Amniotic epithelial cell (primary cell): ENCODE measurements at places on chromosomes 3 and 15.

DNA sequence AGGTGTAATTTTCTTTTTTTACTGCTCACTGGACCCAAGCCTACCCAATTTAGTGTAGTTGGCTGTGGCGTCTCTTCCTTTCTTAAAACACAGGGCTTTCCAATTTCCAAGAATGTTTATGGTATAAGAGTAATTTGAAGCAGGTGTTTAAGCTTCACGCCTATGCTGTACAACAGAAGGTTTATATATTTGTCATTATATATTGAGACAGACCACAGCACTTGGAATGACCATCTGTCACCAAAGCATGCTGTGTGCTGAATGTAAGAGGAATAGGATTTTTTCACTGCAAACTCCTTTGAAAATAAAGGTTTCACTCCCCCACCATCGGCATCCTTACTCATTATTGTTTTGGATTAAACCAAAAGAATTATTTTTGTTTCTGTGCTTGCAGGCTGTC is 325.7 kb downstream of the OTOL1 start:
- no peak for DNase-seq

DNA sequence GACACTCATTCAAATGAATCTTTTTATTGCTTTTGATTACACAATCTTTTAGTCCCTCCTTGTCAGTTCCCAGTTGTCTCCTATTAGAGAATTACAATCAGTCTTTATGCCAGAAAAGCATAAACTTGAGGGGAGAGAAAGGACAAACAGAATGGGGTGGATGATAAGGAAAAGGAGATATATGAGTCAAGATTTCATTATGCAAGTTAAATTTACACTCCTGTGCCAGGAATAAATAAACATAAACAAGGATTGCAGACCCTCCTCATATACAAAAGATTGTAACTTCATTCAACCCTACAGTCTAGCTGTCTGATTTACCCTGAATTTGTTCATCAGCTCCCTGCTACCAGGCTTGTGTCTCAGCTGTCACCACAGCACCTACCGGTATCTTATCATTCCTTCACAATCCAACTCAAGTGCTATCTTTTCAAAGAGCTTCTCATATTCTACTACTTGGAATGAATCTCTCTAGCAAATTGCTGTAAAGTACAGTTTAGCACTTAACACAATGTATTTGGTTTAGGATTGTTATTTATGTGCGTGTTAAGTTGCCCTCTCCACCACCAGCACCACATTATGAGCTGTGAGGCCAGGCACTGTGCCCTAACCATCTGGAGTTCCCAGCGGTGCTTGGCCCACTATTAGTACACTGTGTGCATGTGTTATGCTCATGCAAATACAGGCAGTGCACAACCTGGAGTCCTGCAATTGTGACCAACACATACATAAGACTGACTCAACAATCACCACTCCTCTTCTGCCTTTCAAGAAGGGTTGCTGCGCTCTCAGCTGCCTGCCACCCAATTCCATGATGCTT is 504.1 kb downstream of the TBL1XR1 start:
- no peak for DNase-seq

DNA sequence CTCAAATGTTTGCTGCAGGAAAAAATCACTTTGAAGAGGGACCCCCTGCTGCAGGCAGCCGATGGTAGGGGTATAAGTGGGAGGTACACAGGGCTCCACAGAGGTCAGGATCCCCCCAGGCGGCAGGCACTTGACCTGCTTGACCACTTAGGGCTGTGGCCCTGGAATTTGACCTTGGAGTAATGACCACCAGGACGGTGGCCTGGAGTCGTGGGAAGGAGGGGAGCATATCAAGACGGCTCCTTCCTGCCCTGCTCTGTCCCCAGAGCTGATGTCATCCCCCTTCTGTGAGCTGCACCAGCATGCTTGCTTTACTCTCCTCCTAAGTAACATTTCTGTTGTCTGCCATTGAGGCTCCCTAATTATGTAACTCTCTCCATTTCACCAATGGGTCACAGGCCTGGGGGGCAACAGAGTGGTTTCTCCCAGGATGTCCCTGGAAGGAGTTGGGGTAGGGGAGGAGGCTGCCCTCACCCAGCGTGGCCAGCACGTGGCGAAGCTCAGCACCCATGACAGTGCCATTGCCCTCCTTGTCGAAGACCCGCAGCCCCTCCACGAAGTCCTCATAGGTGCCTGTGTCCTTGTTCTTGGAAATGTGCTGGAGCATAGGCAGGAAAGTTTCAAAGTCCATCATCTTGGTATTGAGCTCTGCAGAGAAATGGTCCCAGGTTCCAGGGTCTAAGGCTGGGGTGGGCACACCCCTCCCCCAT is 4.1 kb downstream of the MYL3 start:
- no peak for DNase-seq

DNA sequence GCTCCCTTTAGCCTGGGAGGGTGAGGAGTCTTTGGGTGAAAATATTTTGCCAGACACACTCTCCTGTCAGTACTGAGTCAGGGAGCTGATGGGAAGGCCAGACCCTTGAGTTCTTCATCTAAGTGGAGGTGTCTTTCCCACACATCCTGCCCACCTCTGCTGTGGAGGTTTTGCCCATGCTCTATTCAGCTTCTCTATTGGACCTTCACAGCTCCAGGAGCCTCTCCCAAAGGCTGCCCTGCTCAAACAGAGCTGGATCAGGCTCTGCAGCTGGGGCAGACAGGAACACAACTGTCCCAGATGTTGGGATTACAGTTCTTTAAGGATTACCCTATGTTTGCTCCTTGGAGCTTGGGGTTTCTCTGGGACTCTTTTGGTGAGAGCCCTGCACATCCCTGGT is 77.9 kb downstream of the SPSB4 start:
- no peak for DNase-seq

DNA sequence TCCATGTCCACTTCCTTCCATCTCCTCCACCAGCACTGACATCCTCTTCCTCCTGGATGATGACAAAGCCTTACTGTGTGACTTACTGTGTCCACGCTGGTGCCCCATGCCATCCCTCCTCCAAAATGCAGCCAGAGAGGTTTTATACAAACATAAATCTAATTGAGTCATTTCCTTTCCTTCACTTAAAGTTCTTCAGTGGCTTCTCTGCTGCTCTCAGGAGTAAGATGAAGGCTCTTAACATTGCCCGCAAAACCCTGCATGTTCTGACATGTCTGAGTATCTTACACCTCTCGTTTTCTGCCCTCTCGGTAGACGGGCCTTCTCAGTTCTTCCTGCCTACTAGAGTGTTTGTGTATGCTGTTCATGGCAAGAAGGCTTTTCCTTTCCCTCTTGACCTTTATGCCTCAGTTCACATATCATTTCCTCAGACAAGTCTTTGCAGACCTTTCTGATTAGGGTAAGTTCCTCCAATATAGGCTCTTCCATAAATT is 175.5 kb downstream of the CFAP20DC start:
- DNase-seq, result no peak

DNA sequence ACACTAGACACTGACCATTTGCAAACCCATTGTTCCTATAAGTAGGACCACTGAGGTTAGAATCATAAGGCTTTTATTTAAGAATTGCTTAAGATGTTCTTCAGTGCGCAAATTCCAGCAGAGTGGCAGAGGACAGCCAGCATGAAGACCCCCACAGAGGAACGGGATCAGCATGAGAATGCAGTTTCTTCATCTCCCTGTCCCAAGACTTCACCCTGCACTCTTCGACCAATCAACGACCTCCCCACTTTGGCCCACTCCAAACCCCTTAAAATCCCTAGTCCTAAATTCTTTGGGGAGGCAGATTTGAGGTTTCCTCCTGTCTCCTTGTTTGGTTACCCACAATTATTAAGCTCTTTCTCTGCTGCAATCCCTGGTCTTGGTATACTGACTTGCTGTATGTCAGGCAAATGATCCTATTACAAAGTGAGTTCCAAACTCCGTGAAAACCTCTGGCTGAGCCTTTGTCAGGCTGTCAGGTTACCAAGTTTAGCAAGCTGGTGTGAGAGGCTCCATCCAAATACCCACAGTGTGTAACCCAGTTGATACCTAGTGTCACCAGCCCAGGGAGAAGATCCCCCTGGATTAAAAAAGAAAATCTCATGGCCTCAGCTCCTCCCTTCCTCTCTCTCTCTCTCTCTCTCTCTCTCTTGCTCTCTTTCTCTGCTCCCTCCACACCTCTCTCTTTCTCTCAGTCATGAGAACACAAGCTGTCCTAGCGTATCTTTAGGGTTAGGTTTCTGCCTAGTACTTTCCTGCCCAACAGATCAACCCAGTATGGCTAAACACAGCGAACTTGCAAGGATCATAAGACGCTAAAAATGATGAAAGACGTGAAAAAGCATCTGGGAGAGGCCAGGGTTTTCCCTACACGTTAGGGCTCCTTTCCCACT is 15.8 kb upstream of the RBSN start:
- no peak for DNase-seq

DNA sequence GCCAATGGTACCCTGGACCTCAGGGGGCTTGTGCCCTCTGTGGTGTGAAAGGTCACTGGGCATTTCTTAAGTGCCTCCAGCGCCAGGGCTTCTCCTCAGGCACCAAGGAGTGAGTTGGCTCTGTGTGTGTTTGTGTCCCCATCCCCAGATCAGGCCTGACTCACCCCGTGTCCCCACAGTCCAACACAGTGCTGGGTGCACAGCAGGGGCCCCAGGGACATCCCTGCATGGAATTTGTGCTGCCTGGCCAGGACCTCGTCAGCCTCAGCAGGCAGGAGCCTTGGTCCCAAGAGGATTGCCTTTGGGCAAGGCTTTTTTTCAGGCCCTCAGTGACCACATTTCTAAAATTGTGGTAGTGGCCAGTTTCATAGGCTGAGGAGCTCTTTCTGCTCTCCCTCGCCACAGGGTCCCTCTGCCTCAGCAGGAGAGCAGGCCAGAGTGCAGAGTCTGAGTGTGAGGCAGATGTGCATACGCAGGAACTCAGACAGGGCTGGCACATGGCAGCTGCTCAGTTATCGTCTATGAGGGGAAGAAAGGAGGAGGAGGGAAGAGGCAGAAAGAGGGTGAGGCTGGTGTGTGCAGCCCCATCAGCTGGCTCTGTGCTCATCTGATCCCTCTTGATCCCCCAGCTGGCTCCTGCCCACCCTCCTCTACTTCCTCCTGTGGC is 215.6 kb downstream of the RPLP1 start:
- no peak for DNase-seq

GRCh38 chr3:180457225-180457624 is 144.7 kb upstream of the TTC14 start:
- DNase-seq, result no peak

DNA sequence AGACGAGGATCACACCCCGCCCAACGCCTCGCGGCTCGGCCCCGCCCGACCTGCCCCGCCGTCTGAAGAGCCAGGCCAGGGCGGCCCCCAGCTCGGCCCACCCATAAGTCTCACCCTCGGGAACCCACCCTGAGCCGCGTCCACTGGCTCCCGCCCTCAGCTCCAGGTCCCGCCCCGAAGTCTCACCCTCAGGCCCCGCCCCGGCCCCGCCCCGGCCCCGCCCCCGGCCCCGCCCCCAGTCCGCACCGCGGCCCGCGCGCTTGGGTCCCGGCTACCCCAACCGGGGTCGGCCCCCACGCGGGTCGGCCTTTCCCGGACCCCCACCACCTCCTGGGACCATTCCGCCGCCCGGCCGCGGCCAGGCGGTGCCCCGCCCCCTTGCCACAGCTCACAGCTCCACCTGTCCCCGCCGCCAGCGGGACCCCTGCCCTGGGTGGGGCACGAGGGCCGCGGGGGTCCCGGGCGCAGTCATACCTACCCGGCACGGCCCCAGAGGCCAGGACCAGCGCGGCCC is 489 bp downstream of the CSPG5 start:
- DNase-seq, result no peak

DNA sequence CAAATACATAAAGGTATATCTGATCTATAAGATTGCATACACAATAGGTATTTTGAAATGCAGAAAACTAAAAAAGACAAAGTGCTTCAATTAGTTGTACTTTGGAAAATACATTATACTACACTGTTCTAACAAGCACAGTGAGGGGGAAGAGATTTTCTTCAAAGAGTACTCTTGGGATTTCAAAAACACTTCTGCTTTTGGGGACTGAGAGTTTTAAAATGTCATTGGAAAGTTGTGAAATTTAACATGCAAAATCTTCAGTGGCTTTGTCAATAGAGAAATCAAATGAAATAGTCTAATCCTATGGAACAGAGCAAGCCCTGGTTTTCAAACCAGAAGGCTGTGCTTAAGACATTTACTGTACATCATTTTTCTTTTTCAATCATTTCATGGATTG is 322.2 kb upstream of the SEMA6D start:
- no peak for DNase-seq

- no peak for DNase-seq
Measured at GRCh38 chr3:119627461-119627860, 29.8 kb downstream of the PLA1A start.

DNA sequence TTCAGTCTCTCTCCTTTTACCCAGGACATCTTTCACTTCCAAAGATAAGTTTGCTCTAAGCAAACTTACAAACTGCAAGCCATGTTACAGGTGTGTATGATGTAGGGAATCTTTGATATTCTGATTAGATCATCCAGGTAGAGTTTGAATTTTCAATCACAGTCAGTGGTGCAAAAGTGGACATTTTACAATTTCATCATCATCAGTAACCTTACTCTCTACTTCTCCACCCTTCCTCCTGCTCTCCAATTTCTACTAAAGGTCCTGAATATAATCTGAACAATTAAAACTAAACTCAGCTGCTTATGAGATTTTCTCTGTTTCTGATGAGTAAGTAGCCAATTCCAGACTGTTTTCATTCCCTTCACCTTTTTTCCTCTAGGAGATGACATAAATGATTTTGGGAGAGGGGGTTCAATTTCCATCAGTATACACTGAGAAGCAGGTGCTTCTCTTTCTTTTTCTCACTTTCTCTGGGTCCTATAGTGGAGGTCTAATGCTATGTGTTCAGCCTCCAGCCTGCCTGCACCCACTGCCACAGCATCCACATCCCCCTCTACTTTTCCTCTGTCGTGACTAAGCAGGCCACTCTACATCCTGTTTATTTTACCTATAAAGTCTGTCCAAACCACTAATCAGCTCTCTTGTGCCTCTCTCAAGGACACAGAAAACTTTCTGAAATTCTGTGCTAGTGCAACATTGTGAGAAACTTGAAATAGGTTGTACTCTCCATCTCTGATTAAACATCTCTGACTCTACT is 27.6 kb downstream of the SUCNR1 start:
- DNase-seq, result no peak

DNA sequence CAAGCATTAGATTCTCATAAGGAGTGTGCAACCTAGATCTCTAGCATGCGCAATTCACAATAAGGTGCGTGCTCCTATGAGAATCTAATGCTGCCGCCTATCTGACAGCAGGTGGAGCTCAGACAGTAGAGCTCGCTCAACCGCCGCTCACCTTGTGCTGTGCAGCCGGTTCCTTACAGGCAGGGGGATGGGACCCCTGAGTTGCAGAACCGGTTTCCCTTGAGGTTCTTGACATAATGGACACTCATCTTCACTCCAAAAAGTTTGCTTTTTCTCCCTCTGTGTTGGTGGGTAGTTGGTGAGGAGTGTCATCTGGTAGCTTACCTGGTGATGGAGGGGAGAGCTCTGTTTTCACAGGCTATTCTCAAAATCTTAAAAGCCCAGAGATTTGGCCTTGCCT is 324.0 kb upstream of the TBL1XR1 start:
- DNase-seq, result no peak

GRCh38 chr15:51484781-51485180 is 137.8 kb downstream of the DMXL2 start:
- no peak for DNase-seq
